ENCODE measurements at places on chromosomes 6 and 20. TPM values are rescaled to one million over a fixed set of nuclear protein-coding genes. Genes with fewer than 3 reads are reported as not detected.

C6orf58 gene
- not detected for polyA plus RNA-seq

SLA2 gene
- polyA plus RNA-seq, result not detected

CGA gene
- 0.19 TPM for polyA plus RNA-seq

ESR1 gene
- polyA plus RNA-seq, result 0.02 TPM

RIOK1 gene
- 12.4 TPM for polyA plus RNA-seq

DACT2 gene
- polyA plus RNA-seq, result not detected

MAP1LC3A gene
- polyA plus RNA-seq, result 26.7 TPM

Data from AG04450 (cell line).